Stimulated activated CD4-positive, alpha-beta T cell treated with anti-CD3 and anti-CD28 coated beads, TNF-alpha, amount 100 ng/mL, for 4 hours (primary cell): ENCODE measurements at places on chromosomes 16 and 17.

DNA sequence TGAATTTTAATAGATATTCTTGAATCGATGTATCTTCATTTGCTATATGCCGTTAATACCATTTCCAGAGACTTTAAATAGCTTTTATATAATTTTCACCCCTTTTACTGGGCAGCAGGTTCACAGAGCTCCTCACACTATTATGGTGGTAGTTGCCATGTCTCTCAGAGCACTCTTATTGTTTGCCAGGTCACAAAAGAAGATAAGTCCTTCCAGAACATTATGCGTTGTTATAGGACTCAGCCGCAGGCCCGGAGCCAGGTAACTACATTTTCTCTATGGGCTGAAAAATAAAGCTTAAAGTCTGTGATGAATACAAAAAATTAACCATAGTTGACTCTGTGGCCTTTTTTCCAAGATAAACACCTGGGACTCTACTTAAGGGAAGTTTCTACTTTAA is 24.0 kb downstream of the AKTIP start:
- DNase-seq, result no peak

DNA sequence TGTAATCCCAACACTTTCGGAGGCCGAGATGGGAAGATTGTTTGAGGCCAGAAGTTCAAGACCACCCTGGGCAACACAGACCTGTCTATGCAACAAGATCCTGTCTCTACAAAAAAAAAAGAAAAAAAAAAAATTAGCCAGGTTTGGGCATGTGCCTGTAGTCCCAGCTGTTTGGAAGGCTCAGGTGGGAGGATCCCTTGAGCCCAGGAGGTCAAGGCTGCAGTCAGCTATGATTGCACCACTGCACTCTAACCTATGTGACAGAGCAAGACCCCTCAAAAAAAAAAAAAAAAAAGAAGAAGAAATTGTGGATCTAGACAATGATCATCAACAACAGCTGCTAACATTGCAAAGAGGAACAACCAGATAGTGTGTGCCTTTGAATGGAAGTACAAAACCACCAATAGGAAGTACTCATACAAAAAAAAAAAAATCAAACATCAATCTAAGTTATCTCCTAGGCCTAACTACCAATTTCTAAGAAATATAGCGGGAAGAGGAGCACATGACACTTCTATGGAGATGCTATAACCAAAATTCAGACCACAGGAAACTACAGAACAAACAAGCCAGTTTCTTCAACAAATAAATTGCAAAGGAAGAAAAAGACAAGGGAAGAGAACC is 258.7 kb downstream of the MRTFB start:
- no peak for DNase-seq

DNA sequence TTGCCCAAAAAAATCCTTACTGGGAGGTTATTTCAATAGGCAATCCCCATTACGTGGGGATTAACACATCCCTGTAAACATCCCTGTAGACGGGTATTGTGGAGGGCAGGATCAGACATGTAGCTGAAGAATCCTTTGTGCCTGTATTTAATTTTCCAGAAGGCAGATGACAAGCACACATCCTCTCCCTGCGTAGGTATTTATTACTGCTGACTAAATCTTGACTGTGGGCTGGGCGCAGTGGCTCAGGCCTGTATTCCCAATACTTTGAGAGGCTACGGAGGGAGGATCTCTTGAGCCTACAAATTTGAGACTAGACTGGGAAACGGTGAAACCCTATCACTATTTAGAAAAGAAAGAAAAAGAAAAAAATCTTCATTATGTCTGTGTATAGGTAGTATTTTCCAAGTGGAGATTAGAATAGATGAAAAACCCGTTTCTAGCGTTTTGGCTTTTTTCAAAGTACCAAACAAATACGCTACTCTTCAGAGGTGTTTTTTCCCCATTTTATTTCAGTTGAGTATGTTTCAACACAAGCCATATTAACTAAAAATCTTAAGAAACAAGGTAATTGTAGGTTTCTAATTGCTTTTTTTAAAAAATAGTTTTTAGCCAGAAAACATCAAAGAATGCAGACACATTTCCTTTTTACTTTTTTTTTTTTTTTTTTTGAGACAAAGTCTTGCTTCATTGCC is 1.5 kb upstream of the MARF1 start:
- DNase-seq, result no peak

- DNase-seq, result no peak
These were observed 3.0 kb upstream of the BCAR1 start for GRCh38 chr16:75254359-75254837.

DNA sequence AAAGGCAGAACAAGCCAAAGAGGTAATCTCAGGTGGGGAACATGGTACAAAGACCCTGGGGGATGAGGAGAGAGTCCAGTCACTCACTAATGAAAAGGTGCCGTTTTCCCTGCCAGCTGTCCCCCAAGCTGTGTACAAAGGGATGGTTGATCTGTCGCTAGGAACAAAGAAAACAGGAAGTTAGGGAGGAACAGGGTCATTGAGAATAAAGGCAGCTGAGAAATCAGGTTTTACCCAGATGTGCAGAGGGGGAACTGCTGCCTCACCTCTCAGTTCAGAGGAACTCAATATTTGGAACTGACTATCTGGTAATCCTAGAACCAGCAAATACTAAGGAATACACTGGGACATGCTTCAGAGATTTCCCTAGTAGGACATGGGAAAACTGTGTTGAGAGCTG is 1.5 kb downstream of the RSKR start:
- no peak for DNase-seq
